ENCODE measurements at places on chromosomes 3 and 15.

DNA sequence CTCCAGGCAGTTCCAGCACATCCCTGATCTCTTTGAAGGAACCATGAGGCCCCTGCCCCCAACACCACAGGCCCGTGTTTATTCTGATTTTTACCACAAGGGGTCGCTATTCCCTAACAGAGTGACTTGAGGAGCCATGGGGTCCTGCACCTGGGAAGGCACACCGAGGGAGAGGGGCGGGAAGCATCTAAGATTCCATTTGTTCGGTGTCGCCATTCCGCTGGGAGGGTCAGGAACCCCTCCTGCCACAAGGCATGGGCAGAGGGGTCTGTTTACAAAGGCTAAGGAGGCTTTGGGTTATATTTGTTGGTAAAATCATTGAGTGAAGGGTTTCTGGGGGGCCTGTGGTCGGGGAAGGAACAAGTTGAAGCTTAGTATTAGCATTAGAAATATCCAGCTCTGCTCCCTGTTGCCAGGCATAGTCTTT is 77.1 kb downstream of the WDR76 start:
- DNase-seq: peak; percentile 4

GRCh38 chr3:179063945-179064560 is 7.6 kb downstream of the ZMAT3 start:
- DNase-seq: no peak

DNA sequence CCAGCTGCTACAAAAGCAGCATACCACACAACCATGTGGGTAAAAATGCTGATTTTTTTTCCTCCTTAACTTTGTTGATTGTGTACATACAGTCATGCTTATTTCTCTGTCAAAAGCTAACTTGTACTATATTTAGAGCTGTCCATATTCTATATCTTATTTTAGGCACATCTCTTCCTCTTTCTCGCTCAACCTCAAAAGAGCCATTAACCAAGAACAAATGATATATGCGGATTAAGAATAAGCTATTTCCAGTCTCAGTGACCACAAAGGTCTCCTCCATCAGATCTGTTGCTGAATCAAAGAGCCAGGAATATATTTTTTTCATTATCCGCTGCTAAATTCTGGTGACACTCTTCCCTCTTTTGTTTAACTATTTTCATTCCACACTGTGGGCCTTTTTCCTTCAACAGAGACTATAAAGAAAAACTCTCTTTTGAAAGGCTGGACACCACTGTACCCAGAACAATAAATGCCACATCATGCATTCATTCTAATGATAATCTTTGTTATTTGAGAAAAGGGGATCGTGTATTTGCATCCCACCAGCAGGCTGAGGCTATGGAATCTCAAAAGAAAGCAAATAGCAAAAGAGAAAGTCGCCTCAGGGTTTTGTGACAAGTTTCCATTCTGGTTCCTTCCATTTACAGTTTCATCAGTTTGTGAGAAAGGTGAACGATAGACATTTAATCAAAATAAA is 8.0 kb downstream of the TMEM212 start:
- DNase-seq: no peak

DNA sequence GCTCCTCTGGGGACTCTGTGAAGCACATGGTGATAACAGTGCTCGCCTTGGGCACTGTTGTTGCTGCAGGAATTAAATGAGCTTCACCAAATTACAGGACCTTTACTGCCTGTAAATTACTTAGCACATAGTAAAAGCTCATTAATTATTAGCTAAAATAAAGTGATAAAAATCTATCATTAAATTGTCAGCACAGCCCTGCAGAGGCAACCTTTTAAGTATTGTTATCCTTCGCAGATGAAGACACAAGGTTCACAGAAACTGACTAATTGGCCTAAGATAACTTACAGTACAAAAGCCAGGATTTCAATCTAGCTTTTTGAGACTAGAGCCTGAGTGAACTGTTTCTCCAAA is 96.0 kb downstream of the ST6GAL1 start:
- no peak for DNase-seq

DNA sequence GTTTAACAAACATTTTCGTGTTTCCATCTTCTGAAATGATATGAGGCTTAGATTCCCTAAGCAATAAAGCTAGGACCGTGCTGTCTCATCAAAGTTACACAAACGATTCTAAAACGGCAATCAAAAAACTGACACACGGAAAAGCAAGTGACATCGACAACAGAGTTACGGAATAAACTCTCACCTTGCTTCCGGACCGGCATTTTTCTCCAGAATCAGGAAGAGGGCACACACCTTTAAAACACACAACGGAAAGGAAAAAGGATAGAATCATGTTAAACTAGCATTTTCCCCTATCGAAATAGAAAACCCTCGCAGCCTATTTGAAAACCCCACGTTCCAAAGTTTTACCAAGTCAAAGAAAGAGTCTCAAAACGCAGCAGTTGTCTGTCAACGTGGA is 1.4 kb downstream of the DLG1 start:
- DNase-seq: no peak

DNA sequence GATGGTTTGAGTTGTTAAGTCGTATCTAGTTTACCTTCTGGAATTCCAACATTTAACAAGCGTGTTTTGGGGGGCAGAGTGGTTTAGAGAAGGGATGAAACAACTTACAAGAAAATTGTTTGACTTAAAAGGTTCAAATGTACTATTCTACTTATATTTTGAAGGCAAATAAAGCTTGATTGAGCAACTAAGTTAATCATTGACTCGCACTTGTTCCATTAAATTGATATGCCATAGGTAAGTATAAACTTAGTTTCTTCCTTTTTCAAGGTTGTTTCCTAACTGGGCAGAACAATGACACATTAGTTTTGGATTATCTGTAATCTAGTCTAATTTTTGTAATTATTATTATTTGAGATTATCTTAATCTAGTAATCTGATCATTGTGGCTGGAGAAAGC is 48.3 kb upstream of the CPNE4 start:
- no peak for DNase-seq

DNA sequence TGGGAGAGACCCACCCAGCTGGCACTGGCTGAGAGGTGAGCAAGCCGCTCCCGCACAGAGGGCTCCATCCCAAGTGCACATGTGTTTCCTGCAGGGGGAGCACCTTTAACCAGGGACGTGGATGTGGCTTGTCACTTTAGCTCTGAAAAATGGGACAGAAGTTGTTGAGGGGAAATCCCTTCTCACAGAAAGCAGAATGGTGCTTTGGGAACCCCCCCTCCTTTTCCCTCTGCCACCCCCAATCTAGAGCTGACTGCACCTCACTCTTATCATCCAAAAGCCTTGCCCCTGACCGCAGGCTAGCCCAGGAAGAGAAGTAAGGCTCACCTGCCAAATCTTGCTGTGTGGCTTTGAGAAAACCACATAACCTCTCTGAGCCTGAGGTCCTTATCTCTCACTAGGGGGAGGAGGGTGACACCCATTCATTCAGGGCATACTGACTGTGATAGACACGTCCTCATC is 77.9 kb downstream of the RPN1 start:
- DNase-seq: no peak

DNA sequence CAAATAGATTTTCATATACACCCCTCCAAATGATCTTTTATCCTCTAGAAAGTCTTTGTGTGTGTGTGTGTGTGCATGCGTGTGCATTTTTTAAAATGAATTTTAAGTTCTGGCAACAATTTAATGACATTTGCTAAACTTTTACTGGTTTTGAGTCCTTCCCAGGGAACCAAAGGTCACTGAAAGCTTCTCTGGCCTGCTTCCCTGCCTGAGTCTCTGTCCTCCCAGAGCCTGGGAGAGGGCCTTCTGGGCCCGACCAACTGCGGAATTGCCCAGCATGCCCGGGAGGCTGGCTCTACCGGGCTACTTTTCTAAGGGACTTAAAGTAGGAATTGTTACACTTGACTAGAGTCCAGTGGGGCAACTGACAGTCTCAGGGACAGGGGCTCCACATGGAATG is 7.4 kb upstream of the RBPMS2 start:
- DNase-seq: no peak

DNA sequence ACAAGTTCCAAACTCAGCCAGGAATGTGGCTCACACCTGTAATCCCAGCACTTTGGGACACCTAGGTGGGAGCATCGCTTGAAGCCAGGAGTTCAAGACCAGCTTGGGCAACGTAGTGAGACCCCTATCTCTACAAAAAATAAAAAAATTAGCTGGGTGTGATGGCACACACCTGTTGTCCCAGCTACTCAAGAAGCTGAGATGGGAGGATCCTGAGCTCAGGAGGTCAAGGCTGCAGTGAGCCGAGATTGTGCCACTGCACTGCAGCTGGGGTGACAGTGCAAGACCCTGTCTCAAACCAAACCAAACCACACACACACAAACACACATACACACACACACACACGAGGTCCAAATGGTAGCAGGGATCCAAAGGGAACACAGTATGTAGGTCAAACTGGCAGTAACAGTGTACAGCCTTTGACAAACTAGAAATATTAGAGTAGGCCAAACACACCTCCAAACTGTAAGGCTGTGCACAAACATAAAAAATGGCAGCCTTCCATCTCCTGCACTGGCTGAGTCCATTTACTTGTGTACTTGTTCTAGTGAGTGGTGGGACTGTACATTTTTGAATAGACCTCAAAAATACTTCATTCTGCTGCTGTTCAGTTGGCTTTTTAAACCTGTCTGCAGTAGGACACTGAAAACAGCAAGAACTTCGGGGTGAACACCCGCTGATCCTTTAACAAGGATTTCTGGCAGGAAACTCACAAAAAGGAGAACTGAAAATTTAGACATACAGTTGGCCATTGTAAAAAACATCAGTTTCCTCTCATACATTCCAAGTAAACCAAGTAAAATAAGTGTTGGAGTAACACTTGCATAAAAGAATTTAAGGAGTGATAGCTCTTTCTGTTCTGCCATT is 33.6 kb downstream of the INTS14 start:
- DNase-seq: no peak

DNA sequence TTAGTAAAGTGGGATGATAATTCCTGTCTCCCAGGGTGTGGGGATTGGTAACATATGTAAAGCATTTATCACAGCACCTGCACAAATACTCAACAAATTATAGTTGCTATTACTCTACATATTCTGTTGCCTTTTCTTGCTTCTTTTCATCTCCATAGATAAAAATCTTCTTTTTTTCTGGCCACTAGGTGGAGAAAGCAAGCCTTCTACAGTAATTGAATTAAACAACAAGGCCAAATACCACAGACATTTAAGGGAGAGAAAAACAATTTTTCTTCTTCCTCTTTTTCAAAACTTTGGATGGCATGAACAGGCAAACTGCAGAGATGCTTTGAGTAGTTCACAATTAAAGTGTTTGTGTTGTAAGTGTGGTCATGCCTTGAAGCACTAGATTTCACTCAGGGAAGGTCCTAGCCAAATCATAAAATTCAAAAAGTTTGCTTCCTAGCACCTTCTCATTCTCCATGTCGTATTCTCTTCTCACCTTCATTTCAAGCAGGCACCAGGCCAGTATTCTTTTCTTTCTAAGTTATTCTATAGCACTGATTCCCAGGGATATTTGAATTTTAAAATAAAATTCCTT is 493.4 kb upstream of the TGFBR2 start:
- no peak for DNase-seq

- DNase-seq: no peak
Observed at GRCh38 chr3:56926243-56926946, 124.6 kb upstream of the ARHGEF3 start.

GRCh38 chr15:66484539-66485112 is 12.9 kb downstream of the SNAPC5 start:
- no peak for DNase-seq

GRCh38 chr3:6522191-6522590 is 338.7 kb upstream of the GRM7 start:
- no peak for DNase-seq

DNA sequence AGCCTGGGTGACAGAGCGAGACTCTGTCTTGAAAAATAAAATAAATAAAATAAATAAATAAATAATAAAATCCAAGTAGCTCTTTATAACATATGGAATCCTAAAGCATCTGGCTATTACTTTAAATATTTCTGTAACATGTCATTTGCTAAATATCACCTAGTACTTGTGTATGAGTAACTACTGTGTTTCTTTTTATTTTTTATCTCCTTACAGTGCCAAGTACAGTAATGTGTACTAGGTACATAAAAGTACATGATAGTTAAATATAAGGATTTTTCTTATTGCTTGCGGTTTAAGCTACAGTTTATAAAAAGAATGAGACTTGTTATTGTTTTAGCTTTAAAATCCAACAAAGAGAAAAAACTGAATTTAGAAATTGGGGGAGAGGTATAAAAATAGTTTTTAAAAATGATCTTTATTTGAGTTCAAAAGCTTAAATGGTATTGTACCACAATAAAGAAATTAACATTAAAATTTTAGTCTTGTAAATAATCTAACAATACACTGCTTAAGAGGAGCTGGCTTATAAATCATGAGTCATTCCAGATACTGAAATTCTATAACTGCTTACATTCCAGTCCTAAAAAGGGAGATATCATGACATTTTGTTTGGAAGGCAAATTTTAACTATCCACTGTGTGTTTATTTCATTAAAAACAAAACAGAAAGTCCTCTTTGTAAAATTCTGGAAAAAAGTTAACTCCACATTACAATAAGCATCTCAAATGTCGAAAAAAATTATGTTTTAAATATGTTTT is 73.1 kb downstream of the FGF7 start:
- no peak for DNase-seq

DNA sequence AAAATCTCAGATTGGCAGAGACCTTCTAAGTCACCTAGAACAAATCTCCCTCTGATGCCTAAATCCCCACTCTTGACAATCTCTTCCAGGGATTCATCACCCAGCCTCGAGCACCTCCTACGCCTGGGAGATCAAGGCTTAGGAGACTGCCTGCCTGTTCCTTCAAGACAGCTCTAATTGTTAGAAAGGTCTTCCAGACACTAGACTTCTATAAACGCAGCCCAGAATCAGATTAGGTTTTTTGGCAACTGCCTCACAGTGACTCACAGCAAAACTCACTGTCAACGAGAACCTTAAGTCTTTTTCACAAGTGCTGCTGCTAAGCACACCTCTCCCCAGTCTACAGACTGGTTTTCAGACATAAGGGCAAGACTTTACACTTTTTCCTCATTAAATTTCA is 23.1 kb downstream of the SRGAP3 start:
- DNase-seq: no peak

GRCh38 chr3:197466586-197467399 is 89.0 kb downstream of the BDH1 start:
- DNase-seq: no peak

- no peak for DNase-seq
Observed at GRCh38 chr3:2921903-2922302, 188.3 kb downstream of the IL5RA start.

DNA sequence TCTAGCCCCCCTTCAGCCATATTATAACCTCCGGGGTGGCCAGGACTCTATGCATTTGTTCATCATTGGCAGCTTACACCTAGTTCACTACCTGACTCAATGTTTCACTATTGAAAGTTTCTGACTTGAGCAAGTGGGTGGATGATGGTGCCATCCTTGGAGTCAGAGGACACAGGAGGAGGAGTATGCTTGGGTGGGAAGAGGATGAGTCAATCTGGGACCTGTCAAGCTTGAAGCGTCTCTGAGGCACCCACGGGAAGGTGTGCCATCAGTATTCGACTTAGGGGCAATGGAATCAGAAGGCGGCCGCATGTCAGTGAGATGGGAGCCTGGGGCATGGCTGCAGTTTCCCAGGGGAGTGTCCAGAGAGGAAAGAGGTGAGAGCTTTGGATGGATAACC is 133.3 kb downstream of the EPHB1 start:
- DNase-seq: no peak
